Osteocyte (in vitro differentiated cells): ENCODE measurements at places on chromosomes 1 and 21. TPM values are rescaled to one million over a fixed set of nuclear protein-coding genes. Genes with fewer than 3 reads are reported as not detected.
A peak's percentile ranks its signal among the peaks of the same experiment; 100 is the strongest.

- no peak for DNase-seq
Observed at GRCh38 chr1:228527596-228527995, 40.4 kb downstream of the RNF187 start.

SYCP1 gene
- not detected in 2 replicates for total RNA-seq

DNA sequence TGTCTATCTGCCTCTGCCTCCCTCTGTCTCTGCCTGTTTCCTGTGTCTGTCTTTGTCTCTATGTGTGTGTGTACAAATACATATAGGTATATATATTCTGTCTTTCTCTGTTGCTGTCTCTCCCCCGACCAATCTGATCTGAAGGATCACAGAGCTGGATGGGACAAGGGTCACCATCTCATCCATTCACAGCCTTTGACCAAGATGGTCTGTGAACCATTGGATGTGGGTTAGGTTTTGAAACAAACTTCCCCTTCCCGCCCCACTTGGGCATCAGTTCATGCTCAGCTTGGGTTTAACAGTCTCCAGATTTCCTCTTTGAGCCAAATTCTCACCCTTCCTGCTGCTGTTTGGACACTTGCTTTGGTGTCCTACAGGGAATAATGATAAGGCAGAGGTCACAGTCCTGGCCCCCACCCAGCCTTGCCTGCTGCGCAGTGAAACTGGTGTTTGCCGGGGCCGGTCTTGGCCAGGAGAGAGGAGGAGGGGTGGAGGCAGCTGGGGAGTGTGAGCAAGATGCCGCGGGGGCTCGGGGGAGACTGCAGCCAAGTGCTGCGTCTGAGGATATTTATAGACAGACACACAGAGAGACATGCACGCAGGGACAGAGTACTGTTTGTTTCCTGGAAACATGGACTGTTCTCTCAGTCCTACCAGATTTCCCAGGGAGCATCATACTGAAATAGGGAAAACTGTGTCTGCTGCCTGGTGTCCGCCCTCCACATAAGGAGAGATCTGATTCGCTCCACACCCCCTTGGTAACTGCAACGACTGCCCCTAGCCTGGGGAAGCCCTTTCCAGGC lies 27.0 kb upstream of the BTG2 start:
- peak; percentile 92 for DNase-seq

TTC39A gene
- 0.73 and 1.3 TPM in 2 replicates for total RNA-seq

DNA sequence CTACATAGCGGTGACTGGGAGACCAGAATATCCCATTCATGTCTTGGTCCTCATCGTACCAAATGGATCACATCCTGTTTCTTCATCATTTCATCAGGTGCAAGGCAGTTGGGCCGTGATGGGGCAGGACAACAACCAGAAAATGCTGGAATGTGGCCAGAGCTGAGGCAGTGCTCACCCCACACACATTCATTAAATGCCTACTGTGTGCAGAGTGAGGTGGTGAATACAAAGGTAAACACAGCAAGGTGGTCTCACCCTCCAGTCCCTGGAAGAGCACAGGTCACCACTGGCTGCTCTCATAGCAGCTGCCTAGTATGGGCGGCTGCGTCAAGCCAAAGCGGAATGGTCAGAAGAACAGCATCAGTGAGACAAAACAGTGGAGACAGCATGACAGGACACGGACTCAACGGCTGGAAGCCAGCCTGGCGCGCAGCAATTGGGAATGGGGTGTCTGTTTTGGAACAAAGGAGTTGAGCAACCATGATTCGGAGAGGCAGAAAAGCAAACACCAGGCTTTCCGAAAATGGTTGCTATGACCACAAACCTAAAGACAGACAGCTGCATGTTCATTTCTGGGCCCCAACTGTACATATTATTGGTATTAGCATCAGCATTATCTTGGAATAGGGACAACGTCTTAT lies 5.6 kb upstream of the ADAMTSL4 start:
- DNase-seq, result no peak

GRCh38 chr1:73783352-73783751 lies 414.6 kb downstream of the LRRIQ3 start:
- DNase-seq, result no peak

BRDT gene
- not detected in 2 replicates for total RNA-seq

KLHDC7A gene
- not detected in 2 replicates for total RNA-seq

LCE1C gene
- not detected in 2 replicates for total RNA-seq

TSPAN2 gene
- total RNA-seq, result 3.1 and 3.5 TPM in 2 replicates

- DNase-seq, result no peak
Observed at GRCh38 chr1:41423511-41424191, 60.8 kb downstream of the EDN2 start.

DNA sequence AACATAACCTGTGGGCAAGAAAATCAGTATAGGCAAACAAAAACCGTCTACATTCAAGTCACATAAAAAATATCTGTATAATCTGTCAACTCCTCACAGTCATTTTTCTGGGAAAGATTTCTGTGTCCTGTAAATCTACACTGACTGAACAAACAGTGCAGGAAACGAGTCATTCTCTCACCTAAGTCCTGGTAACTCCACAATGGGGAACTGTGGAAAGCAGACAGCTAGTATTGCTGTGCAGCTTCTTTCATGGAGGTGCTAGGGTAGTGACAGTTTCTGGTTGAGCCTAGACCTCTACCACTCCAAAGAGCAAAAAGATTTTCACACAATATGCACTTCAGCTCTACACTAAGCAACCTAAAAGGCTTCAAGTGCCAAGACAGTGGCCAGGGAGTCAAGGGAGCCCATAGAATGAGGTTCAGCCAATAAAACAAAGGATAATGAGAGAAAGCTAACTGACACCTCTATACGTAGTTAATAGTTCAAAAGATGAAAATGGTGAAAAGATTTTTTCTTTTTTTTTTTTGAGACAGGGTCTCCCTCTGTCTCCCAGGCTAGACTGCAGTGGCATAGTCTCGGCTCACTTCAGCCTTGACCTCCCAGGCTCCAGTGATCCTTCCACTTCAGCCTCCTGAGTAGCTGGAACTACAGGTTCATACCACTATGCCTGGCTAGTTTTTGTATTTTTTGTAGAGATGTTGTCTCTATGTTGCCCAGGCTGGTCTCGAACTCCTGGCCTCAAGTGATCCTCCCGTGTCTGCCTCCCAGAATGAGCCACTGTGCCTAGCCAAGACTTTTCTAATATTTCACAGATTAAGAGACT lies 5.5 kb downstream of the PTP4A2 start:
- DNase-seq, result no peak

DNA sequence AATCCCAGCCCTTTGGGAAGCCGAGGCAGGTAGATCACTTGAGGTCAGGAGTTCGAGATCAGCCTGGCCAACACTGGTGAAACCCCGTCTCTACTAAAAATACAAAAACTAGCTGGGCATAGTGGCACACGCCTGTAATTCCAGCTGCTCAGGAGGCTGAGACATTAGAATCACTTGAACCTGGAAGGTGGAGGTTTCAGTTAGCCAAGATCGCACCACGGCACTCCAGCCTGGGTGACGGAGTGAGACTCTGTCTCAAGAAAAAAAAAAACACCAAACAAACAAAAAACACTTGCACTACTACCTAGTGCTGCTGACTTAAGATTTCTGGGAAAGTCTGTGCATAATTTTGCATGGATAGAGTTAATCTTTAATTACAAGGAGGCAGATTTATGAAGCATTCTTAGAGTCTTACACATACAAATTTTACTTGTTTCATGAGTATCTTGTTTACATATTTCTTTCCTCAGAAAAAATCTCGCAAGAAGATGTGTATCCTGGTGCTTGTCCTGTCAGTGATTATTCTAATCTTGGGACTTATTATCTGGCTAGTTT lies 8.7 kb upstream of the PPP1R8 start:
- DNase-seq, result no peak

DNA sequence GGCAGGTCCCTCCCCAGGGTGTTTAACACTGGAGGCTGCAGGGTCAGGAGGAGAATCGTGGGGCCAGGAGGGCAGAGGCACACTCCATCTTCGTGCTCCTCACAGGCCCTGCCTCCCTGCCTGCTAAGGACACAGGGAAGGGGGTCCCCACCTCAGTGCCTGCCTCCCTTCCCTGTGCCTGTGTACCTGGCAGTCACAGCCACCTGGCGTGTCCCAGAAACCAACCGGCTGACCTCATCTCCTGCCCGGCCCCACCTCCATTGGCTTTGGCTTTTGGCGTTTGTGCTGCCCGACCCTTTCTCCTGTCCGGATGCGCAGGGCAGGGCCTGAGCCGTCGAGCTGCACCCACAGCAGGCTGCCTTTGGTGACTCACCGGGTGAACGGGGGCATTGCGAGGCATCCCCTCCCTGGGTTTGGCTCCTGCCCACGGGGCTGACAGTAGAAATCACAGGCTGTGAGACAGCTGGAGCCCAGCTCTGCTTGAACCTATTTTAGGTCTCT lies 623 bp upstream of the BGLAP start:
- no peak for DNase-seq

KPRP gene
- total RNA-seq, result not detected in 2 replicates

- no peak for DNase-seq
Observed at GRCh38 chr1:56527548-56528302, 51.6 kb downstream of the PLPP3 start.

ZC3H12A gene
- 7.0 and 11.3 TPM in 2 replicates for total RNA-seq

DNA sequence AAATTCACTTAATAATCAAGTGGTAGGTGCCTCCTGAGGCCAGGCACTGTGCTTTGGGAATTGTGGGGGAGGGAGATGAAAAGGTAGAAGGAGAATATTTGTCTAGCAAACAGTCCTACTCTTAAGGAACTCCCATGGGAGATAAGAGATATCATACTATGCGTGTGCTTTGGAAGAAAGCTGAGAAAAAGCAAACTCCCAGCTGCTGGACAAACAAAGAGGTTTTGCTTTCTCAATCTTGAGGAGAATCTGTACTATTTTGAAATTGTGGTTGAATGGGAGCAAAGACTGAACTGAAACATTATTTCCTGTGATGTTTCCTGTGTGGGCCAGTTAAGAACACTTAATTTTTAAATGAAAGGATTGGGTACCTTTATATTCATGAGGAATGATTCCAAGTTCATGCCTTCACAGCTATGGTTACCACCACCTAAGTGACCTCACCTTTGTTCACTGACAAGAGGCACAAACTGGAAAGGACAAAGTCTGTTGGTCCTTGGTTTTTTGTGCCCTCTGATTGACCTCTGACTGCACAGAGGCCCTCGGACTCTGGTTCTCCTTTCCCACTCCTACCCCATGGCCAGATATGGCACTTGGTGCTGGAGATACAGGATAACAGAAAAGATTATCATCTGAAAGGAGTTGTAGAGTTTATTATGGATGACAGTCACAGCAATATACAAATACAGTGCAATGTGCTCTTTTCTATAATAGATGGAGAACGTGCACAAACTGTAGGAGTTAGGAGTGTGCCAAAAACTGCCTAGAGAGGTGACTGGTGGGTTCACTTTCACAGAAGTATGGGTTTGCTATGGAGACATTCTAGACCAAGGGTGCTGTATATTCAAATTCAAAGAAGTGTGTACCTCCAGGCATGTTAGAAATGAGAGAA lies 1.6 kb downstream of the CD53 start:
- no peak for DNase-seq

GRCh38 chr1:61976566-61976965 lies 218.1 kb upstream of the L1TD1 start:
- no peak for DNase-seq
